ENCODE measurements at places on chromosomes 3 and 15. TPM values are rescaled to one million over a fixed set of nuclear protein-coding genes. Genes with fewer than 3 reads are reported as not detected.

ELP6 gene
- 25.8 TPM for total RNA-seq

DNA sequence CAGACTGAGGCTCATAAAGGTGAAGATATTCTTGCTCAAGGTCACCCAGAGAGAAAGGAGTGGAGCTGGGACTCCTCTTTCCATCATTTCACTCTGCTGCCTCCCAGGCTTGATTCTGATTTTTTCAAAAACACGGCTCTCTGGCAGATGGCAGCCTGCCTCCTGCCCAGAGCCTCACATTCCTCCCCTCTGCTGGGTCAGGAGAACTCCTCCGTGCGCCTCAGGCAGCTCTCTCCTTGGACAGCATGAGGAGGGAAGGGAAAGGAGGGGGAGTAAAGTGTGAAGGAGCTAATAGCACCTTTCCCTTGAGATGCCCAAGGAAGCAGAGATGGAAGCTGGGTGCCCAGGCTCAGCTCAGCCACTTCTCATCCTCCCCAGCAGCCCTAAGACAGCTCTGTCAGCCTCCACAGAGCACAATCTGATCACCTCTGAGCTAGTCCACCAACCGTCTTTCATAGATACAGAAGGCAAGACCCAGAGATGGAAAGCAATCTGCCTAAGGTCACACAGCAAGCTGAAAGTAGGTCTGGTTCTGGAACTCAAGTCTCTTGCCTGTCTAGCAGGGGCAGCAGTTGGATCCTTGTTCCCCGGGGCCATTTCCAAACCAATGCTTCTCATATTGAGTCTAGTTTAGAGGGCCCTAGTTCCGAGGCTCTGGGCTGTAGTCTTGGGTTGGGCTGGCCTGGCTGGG lies 3.5 kb downstream of the RLBP1 start:
- DNase-seq = no peak

DNA sequence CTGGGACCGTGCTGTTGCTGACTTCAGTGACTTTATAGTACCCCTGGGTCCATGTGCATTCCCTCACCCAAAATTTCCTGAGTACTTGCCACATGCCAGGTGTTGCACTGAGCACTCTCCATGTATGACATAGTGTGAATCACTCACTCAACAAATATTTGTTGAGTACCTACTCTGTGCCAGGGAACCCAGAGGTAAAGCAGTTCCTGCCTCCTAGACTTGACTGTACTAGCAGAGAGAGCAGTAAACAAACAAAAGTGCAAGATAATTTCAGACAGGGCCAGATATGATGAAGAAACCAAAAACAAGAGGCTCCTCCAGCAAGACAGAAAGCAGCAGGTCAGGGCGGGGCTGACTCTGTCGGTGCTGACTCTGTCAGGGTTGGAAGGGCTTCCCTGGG lies 12.2 kb downstream of the TGM4 start:
- DNase-seq = no peak

DNA sequence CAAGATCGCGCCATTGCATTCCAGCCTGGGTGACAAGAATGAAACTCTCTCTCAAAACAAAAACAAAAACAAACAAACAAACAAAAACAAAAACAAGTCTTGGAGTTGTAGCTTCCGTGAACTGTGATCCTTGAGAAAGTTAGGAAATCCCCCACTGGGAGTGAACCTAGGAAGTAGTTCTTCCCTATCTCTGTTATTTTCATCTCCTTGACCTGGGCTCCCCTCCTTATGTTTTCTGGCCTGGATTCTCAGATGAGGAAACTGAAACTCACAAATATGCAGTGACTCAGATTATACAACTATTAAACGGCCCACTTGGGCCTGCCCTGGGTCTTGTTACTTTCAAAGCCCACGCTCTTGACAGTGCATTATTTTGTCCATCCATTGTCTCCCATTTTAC lies 29.7 kb downstream of the SAXO2 start:
- no peak for DNase-seq

GRCh38 chr3:40617084-40617483 lies 92.3 kb downstream of the ZNF621 start:
- no peak for DNase-seq
